ENCODE measurements at places on chromosomes 7 and 10. TPM values are rescaled to one million over a fixed set of nuclear protein-coding genes. Genes with fewer than 3 reads are reported as not detected.

GRCh38 chr7:22386206-22386858 is 29.4 kb upstream of the RAPGEF5 start:
- no peak for DNase-seq

GRCh38 chr7:17564678-17565212 is 266.3 kb downstream of the AHR start:
- DNase-seq: no peak

- no peak for DNase-seq
These were observed 349.2 kb downstream of the HGF start for GRCh38 chr7:81420526-81421226.

The ANKRD30A gene
- total RNA-seq: not detected

The NEUROG3 gene
- total RNA-seq: not detected

DNA sequence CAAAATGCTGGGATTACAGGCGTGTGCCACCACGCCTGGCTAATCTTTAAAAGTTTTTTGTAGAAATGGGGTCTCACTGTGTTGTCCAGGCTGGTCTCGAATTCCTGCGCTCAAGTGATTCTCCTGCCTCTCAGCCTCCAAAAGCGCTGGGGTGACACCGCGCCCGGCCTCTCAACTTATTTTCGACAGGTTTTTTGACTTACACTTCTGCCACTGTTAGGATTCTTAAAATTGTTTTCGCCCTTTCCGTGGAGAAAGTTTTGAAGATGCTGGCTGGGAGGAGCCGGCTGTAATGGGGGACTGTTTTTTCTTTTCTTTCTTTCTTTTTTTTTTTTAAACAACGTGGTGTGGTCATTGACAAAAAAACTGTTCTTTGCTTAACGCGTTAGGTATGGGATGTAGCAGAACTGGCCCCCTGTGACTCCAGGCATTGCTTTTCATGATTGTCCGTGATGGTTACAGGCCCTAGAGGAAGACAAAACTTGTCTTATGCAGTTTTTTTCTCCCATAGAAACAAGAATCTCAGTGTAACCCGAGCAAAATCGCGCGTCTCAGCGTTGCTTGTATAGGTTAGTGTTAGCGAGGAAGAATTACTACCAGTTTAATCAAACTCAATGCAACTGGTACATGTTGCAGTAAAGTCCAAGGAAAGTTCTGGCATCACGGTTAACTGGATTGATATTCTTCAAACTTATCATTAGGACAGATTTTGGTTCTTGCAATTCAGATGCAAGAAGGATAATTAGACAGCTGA is 72.2 kb downstream of the DAGLB start:
- no peak for DNase-seq

The UTF1 gene
- 0.21 TPM for total RNA-seq

- no peak for DNase-seq
These were observed 31.7 kb upstream of the ELMO1 start for GRCh38 chr7:37480041-37481031.

The C7orf33 gene
- not detected for total RNA-seq

- DNase-seq: no peak
These were observed 104.6 kb downstream of the MBL2 start for GRCh38 chr10:52668024-52668423.

DNA sequence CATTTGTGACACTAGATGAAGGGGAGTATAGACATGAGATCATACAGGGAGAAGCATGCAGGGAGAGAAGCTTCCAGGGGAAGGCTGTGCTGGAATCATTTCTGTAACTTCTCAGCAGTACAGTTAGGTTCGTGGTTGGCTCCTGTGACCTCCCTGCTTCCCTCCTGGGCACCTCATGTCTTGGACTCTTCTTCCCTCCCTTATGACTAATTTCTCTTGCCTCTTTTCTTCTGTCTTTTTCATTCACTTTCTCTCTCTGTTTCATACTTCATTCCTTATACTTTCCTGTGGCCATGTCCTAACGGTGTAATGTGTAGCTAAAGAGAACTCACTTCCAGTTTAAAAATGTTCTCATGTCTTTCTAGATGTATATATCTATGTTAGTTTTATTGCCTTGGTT is 19.1 kb upstream of the HKDC1 start:
- no peak for DNase-seq

The FAM131B gene
- 3.1 TPM for total RNA-seq

The MAGI2 gene
- 0.31 TPM for total RNA-seq

GRCh38 chr10:68877482-68878110 is 23.5 kb upstream of the DDX50 start:
- DNase-seq: no peak

The ADRB1 gene
- total RNA-seq: not detected

- DNase-seq: no peak
These were observed 260.4 kb downstream of the SEMA3A start for GRCh38 chr7:83934118-83934734.

- DNase-seq: no peak
These were observed 1.8 kb downstream of the NPS start for GRCh38 chr10:127550861-127551260.

The SLC18A2 gene
- total RNA-seq: not detected

DNA sequence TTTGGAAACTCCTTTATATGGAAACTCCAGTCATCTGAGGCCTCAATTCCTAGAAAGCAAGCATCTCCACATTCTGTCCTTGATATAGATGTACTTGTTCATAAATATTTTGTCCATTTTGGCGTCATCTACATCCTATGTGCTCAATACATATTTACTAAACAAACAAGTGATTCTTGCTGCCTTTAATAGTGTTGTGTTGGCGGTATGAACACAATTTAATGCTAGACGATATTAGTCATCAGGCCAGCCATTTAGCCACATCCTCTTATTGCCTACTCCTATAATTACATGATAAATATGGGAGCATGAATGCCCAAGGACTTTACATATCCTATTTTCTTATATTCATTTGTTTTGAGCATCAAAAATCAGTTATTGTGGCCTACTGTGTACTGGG is 18.5 kb upstream of the IFRD1 start:
- no peak for DNase-seq

The WDR86 gene
- 0.53 TPM for total RNA-seq

DNA sequence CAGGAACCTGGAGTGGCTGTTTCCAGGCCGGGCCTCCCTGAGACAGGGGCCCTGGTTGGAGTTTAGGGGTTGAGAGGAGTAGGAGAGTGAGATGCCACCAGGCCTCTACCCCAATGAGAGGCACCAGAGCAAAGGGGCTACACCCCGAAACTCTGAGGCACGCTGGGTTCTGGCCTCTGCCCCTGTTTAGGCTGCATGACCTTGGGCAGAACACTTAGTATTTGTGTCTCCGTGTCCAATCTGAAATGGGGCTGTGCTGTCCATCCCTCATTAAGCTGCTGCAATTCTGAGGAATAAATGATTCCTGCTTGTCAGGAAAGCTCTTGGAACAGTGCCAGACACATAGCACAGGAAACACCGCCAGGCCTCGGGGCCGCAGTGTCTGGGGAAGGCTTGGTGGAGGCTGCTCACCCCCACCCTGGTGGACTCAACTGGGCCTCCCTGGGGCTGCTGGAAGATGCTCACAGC is 40.5 kb upstream of the SAMD8 start:
- DNase-seq: no peak

The TMEM236 gene
- 0.58 TPM for total RNA-seq

GRCh38 chr10:127197154-127197432 is 702 bp upstream of the INSYN2A start:
- DNase-seq: no peak

DNA sequence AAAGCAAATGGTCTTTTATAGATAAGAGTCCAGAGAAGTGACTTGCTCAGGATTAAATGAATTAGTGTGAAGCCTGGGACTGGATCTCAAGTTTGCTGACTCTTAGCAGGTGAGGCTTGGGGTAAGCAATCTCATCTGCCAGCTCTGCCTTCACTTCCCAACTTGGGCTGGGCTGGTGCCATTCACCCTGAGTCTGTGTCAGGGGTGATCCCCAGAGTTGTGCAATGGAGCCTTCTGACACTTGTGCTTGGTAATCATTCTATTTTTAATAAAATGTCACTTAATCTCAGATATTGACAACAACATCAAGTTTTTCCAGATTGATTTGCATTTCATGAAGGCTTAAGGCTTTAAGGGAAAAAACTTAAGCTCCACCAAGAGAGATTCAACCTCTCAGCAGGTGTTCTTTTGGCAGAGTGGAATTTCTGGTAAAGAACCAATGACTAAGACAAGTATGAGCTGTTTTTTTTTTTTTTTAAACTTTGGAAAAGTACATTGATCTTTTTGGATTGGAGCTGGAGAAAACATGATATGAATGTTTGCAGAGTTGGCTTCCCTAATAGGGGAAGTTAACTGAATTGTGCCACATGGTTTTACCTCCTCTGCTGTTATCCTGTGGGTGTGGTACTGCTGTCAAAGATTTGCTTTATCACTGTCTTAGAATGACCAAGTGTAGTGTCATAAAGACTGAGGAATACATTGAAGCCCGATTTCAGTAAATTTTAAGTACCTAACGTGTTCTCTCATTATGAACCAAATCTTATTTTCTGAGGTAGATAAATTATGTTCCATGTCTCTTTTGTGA is 48.6 kb upstream of the GPR37 start:
- no peak for DNase-seq

GRCh38 chr7:50185951-50186682 is 93.1 kb upstream of the ZPBP start:
- DNase-seq: no peak

DNA sequence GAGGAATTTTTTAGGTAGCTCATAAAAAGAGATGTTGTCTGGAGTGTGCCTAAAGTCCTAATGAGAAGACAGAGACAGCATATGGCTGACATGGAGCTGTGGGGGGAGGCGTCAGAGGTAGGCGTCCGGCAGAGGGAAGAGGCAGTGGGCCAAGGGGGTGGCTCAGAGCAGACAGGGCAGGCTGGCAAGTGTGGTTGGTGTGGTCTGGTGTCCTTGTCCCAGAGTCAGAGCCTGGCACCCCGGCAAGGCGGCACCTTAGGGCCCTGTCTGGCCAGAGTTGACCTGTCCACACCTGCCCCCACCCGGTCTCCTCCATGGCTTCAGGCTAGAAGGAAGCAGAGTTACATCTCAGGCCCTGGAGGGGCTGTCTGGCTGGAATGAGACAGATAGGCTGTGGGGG is 220.3 kb upstream of the ZNF32 start:
- no peak for DNase-seq

DNA sequence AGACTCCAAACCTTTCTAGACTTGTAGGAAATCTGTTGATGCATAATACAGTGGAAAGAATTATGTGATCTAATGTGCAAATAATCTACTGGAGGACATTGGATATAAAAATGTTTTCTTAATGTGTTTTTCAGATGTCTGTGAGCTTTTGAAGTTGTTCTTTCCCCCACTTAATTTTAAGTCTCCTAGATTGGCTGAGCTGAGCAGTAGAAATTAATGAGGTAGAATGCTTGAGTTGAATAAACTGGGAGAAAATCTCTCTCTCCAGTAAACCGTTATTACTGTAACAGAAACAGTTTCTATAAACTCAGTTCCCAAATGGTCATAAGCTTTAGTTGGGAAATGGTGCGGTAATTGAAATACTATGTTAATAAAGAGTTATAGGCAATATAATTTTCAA is 15.7 kb downstream of the CSGALNACT2 start:
- no peak for DNase-seq

The SVOPL gene
- total RNA-seq: not detected

- DNase-seq: no peak
These were observed 67.8 kb downstream of the ZNRF2 start for GRCh38 chr7:30352169-30352568.
